ENCODE measurements at places on chromosomes 6 and 20.

DNA sequence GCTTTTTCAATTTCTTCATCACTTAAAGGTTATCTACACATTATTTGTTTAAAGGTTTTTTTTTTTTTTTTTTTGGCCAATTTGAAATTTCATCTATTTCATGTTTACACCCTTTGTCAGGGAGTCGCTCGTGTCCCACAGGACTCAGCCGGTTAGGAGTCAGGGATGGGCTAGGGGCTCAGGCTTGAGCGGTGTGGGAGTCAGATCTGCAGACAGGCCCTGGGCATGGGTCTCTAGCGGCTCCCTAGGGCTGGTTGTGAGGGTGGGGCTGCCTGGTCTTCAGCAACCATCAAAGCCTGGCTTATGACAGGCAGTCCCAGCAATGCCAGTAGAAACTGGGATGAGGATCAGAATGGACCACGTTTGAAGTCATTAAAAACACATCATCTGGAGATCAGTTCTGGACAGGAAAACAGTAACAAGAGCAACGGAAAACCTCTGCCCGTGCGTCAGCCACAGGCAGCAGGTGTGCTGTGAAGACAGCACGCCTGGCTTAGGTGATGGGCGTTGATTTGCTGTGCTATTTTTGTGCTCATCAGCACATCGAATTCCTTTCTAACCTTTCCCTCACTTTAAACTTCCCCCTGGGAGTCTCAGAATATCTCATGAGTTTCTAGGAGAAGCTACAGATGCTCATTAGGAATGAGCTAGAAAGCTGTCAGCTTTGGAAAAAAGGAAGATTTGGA, 91.3 kb upstream of the MPC1 start:
- no peak for DNase-seq

DNA sequence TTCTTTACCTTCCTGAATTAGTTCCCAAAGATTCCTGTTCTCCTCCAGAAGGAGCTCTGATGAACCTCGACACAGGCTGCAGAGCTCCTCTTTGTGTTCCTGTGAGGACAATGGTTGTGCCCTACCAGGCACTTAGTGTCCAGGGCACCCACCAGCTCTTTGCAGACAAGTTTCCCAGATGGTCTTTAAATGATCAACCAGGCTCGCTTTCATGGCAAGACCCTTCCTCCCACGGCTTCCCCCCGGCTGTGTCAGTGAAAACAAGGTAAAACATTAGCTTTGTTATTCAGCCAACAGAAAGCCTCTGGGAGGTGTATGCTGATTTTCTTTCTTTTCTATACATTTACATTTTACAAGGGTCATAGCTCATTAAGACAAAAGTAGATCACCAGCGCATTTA, 32.3 kb upstream of the CNKSR3 start:
- no peak for DNase-seq

- DNase-seq = no peak
Observed at GRCh38 chr20:37333848-37334318, 12.1 kb upstream of the SRC start.

DNA sequence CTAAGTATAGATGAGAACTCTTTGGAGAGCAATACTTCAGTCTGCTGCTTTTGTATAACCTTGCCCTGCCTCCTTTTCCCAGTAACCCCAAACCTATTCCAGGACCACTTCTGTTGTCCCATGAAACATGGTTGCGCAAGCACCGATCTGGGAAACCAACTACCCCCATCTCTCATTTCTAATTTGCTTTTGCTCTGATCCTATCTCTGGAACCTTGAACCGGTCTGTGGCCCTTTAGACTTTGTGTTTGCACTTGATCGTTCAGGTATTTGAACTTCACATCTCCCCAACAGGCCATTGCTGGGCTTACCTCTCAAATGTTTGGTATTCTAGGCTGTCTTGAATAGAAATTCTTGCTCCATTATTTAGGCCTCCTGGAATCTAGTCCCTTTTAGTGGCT, 25.0 kb downstream of the L3MBTL3 start:
- no peak for DNase-seq

- no peak for DNase-seq
Observed at GRCh38 chr6:134289204-134289575, 28.7 kb downstream of the SGK1 start.

DNA sequence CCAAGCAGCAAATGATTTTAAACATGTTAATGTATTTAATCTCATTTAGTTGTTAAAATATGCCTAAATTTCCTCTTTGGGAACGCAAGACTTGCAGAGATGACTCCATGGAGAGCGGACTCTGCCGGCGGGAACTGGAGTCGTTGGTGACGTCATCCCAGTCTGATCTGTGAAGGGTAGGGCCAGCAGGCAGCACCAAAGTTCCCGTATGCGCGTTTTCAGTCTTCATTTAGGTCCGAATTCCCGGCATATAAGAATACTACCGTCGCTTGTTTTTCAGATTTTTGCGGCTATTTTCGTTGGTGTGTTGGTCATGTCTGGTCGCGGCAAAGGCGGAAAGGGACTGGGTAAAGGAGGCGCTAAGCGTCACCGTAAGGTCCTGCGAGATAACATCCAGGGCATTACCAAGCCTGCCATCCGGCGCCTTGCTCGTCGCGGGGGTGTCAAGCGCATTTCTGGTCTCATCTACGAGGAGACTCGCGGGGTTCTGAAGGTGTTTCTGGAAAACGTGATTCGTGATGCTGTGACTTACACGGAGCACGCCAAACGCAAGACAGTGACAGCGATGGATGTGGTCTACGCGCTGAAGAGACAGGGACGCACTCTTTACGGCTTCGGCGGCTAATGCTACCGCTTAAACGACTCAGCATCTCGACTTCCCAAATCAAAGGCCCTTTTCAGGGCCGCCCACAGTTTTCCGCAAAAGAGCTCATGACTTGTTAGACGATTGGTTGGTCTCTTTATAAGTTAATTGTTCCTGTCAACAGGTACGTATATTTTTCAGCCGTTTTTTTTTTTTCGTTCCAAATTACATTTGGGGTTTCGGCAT, 117.3 kb downstream of the HFE start:
- peak; percentile 90 for DNase-seq
